Anterior cingulate cortex (tissue), 58 donors: ENCODE measurements at places on chromosomes 12 and 14.

GRCh38 chr12:124153392-124153791 lies 141.5 kb upstream of the RFLNA start:
- no peak for DNase-seq

DNA sequence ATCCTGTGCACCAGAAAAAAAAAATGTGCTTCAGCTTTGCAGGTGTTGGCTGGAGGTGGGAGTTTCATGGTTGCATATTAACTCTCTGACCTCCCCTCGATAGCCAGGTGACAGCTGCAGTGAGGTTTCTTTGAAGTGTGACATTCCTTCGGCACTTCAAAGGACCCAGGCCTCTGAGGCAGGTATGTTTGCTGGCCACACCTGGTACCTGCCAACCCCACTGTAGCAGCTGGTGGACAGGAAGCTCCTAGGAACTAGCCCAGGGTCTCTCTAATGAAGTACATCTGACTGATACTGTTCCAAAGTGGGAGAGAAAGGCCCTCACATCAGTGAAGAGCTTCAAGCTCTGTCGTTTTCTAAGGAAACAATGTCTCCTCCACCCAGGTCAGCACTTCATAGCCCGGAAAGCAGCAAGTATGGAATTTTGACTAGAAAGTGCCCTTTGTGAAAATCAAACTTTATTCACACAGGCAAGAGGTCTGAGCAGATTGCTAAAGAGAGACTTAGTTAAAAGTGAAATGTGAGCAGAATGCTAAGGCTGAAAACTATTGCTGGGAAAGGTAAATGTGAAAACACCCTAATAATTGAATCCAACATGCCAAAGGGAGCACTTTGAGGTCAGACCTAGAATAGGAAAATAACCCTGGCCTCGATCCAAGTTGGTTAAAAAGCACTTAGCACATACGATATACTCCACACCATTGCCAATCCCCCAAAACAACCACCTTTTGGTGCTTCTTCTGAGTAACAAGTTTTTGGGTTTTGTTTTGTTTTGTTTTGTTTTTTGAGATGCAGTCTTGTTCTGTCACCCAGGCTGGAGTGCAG lies 71.3 kb downstream of the PHLDA1 start:
- DNase-seq = no peak

DNA sequence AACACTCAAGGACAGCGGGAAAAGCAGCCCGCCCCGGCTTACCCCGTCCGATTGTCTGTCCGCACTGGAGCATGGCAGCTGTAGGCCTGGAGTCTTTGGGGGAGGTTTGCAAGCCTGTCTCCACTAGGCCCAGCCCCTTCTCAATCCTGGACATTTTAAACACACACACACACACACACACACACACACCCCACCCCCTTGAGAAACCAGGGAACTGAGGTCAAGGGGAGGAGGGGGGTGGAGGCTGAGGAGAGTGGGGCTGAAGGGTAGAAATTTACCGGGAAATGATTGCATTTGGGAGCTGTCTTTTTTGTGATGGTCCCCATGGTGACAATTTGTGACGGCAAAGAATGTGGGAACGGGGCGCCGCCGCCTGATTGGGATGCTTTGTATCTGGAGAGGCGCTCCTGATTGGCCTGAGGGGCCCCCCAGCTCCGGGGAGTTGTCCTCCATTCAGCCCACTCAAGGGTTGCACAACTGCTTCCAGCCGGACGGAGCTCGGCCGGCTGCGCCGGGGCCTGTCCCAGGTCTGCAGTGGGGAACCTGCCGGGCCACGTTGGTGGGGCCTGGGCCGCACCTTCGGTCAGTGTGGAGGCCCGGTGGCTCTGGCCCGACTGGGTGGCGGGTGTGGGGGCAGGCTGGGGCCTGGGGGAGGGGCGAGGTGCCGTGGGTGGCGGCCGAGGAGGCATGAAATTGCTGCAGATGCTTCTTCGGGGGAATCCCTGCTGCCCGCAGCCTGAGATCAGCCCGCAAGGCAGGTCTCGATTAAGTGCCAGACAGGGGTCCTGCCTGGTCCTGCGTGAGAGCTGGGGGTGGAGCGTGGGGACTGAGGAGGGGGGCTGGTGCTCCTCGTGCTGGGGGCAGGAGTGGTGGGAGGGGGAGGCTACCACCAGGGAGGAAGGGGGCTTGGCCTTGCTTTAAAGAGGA lies at the start of gene FAM181A:
Gene FAM181A (plus strand): TSS at position 472 of the 927 bp plus-strand sequence. CDS start 942 bp downstream, outside the sequence.
- peak; percentile 62 for DNase-seq

GRCh38 chr12:68086019-68086603 lies 73.4 kb downstream of the IFNG start:
- no peak for DNase-seq

GRCh38 chr12:107091989-107092641 lies 1.2 kb downstream of the CRY1 start:
- no peak for DNase-seq

- no peak for DNase-seq
These were observed 254.4 kb downstream of the KTN1 start for GRCh38 chr14:55834390-55834789.

GRCh38 chr12:40241741-40242140 lies 16.9 kb downstream of the LRRK2 start:
- no peak for DNase-seq

GRCh38 chr12:104903648-104904423 lies 54.3 kb downstream of the SLC41A2 start:
- DNase-seq = no peak

DNA sequence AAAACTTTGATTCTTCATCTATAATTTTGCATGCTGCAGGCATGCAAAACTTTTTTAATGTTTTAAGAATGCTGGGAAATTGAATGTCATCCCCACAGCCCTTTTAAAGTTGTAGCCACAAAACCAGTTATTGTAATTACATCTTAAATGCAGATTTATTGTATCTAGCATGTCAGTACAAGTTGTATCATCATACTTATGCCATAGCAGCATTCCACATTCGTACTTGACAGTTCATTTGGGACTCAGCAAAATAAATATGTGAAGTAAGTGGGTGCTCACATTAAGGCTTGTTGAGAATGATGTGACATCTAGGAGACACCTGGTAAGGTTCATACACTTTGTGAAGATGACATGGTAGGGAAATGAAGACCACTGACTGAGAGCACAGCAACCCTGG lies 44.0 kb upstream of the GZMB start:
- no peak for DNase-seq

DNA sequence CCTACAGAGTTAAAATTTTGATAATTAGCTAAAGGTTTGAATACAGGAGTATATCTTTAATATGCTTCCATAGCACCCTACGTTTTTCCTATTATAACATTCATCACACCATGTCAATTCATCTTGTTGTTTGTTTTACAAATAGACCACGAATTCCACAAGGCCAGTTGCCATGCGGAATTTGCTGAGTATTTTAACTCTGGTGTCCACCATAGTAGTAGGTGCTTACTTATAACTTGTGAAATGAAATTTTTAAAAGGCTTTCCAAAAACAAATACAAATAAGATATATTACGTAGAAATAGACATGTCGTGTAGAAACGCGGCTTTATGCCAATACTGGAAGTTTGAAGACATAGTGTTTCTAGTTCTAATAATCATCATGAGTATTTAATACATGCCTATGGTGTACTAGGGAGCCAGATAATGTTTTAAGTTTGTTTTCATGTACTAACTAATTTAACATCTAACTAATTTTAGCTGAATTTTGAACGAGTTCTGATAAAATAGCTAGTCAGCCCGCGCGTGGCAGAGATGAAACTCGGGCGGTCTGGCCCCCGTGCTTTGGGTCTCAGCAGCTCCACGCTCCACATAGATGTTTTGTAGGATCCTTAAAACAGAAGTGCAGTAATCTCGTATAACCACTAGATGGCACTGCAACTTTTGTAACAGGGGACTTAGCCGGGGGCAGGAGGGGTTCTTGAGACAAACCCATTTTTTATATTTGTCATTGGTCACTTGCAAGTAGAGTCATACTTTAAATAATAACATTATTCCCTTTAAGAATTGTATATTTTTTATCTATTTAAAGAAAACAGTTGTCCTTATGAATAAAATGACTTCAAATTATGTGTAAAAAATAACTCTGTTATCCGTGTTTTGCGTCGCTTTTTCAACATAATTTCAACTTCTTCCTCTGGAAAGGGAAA lies 10.2 kb downstream of the CD69 start:
- no peak for DNase-seq

GRCh38 chr12:51424094-51424661 lies 453 bp upstream of the SLC4A8 start:
- DNase-seq = no peak

- peak; percentile 20 for DNase-seq
These were observed 19.3 kb upstream of the KRT7 start for GRCh38 chr12:52213564-52214420.

GRCh38 chr12:39628836-39629235 lies 9.2 kb upstream of the ABCD2 start:
- no peak for DNase-seq

- DNase-seq = no peak
These were observed 23.4 kb upstream of the DHRS2 start for GRCh38 chr14:23612802-23613201.

DNA sequence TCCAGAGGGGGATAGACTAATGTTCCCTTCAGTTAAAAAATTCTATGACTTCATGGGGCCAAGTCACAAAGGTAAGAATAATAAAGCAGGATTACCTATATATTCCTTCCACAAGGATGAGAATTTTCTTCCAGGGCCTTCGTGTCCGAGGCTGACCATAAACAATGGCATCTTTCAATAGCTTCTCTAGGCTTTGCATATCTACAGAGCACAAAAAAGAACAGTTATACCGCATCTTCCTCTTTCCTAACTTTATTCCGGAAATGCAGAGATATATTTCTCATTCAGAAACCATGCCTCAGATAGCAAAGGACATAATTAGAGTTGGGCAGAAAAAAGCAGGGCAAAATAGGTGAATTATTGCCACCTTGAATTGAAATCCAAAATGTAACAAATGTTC lies 58.3 kb upstream of the ISM2 start:
- no peak for DNase-seq

- no peak for DNase-seq
These were observed 21.3 kb upstream of the BCAT1 start for GRCh38 chr12:24970177-24970576.

DNA sequence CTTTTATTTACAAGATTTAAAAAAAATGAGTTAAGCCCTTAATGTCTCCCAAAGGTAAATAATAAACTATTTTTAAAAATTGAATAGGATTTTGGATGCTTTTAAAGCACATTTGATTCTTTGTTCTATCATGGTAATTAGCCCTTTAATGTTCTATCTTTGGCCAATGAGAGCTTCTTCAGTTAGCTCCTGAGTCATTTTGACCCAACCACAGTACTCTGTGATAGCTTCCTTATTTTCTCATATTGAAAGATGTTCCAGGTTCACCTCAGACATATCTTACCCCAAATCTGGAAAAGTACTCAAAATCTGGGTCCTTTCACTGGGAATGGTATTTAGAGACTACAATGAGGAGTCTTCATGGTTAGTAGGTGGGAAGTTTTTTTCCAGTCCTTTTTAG lies 98.0 kb downstream of the MYRFL start:
- DNase-seq = no peak

DNA sequence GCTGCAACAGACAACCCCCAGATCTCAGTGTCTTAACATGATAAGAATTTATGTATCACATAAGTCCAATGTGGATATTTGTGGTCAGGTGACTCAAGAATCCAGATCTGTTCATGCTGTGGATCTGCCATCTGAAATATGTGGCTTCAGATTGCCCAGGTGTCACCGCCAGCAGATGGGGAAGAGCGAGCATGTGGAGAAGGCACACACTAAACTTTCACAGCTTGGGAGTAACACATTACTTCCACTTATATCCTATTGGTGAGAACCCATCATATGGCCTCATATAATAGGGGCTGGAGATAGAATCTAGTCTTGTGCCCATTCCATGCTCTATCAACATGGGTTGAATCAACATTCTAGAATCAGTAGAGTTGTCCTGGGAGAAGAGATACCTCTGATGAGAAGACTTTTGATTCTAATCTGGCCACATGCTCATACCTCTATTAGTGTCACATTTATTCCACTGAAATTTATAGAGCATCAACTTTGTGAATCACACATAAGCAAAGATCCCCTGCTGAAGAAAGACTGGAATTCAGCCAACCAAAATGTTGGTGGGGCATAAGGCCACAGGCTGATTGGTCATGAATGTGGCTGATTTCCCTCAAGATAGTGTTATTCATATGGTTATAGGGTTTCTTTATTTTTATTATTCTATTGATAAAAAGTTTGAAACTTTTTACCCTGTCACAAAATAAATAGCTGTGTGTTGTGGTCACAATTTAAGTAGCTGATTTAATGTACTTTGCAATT lies 6.0 kb upstream of the CALCOCO1 start:
- DNase-seq = no peak

GRCh38 chr12:104083769-104084475 lies 19.6 kb downstream of the HCFC2 start:
- no peak for DNase-seq

GRCh38 chr12:90085494-90086274 lies 377.0 kb upstream of the ATP2B1 start:
- no peak for DNase-seq
